ENCODE measurements at places on chromosomes 4 and X.

DNA sequence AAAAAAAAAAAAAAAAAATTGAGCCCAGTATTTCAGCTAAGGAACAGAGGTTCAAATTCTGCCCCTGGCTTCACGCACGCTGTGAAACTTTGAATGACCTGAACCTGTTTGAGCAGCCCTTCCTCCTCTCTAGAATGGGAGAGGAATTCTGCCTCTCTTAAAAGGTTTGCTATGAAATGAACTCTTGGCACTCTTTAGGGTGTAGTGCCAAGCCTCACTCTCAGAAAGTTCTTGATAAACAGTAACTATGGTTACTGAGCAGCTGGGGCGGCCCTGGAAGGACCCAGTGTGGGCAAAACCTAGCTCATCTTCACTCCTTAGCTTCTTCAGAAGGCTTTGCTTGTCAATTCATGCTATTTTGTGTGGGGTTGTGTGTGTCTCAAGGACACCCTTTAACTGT lies 73.7 kb downstream of the GEMIN8 start:
- peak; percentile 4 for DNase-seq

DNA sequence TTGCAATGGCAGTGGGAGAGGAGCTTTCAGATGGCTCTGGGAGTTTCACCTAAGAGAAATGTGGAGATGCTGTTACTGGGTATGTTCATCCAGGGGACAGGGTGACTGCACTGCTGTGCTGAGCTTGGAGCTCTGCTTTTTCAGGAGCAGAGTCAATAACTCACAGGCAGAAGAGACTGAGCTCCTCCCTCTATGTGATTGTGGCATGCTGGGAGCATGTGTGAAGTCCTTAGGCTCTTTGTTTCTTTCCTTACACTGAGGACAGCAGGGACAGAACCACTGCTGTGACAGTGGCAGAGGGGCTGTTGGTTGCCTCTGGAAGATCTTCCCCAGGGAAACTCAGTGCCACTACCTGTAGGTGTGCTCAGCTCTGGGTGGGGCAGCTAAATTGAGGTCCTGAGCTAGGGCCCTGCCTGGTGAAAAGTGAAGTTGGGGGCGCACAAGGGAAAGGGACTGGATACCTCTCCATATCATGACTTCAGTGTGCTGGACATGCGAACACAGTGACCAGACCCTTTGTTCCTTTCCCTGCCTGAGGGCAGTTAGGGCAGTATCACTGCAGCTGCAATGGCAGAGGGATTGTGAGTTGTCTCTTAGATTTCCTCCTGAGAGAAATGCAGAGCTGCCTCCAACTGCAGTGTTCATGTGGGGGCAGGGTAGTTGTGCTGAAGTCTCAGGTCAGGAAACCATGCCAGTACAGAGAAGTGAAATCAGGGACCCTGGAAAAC lies 156.7 kb downstream of the TENT5D start:
- no peak for DNase-seq

DNA sequence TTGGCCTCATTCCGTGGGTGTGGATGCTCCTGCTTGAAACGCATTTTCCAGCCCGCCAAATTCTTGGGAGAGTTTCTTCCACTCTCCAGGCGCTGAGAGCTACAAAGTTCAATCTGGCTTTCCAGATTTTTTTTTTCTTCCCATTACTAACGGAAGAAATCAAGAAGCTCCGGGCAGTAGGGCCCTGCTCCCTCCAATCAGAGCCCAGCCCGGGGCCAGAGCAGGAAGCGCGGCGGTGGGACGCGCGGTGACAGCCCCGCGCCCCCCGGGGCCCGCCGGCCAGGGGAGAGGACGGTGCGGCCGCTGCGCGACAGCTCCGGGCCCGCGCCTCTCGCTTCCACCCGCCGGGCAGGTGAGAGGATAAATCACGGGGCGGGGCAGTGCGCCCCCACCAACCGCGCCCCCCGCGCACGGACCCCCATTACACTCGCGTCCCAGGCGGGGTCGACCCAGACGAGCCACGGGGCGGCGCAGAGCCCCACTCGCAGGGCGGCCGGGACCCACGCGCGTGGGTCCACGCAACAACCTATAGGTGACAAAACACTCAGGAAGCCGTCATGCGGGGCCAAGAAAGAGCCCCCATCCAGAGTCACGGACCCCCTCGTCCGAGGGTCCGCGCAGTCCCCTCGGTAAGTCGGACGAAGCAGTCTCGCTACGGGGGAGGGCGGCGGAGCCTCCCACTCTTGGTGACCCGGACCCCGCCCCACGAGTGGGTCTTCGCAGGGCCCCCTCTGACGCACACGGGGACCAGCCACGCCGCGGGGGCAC lies 868 bp downstream of the AFAP1 start:
- DNase-seq: peak; percentile 58

- DNase-seq: no peak
These were observed 228.0 kb downstream of the MID1IP1 start for GRCh38 chrX:39029221-39029620.

- no peak for DNase-seq
These were observed 475.4 kb upstream of the HS3ST1 start for GRCh38 chr4:11904117-11904535.

GRCh38 chr4:49044270-49044669 lies 58.2 kb downstream of the CWH43 start:
- DNase-seq: no peak

- no peak for DNase-seq
These were observed 66.7 kb downstream of the DGKK start for GRCh38 chrX:50403903-50404302.

- no peak for DNase-seq
These were observed 47.9 kb downstream of the FHL1 start for GRCh38 chrX:136195247-136195646.

- DNase-seq: peak; percentile 59
These were observed 60.7 kb upstream of the S100G start for GRCh38 chrX:16589211-16589610.

GRCh38 chr4:111650146-111650545 lies 495.1 kb upstream of the FAM241A start:
- no peak for DNase-seq

DNA sequence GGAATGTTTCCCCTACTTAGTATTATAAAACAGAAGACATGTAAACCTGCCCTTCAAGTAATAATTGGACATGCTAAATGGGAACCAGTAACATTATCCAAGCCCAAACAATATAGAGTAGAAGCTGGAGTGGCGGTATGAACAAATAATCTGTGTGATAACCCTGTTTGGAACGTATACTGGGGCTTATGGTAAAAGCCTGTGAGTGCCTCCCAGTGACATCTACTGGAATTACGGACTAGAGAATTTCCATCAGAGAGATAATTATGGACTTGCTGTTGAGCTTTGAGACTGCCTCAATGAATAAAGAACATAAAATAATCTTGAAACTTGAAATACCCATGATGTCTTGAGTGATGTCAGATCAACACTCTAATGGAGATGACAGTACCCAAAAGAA lies 406.3 kb upstream of the GRIA3 start:
- no peak for DNase-seq

DNA sequence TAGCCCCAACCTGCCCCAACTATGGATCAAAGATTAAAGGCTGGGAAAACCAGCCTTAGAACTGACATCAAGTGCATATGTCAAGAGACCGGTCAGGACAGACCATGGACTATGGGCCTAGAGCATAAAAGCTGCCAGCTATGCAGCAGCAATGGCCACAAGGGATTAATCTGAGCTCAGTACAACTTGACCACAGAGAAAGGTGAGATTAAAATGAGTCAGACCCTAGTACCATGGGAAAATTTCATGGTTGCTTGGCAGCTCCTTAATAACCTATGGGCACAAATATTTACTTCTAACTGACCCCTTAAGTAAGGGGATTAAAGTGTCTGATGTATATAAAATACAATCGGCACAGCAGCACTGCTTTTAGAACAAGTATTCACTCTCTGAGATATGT lies 54.4 kb downstream of the CBR4 start:
- DNase-seq: no peak

DNA sequence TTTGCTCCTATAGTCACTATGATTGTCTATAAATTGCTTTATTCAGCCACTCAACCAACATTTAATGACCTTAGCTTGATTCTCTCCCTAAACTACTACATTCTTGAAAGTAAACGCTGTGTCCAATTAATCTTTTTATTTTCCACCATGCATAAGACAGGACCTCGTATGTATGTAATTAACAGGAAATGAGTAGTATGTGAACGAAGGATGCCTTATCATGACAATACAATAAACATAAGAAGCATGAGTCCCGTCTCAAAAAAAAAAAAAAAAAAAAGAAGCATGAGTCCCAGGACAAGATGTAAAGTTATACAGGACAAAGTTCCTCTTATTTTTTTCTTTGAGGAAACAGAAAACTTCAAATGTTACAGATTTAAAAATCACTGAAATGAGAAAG lies 92.5 kb downstream of the PPP3CA start:
- no peak for DNase-seq

GRCh38 chrX:14934423-14934822 lies 61.2 kb downstream of the MOSPD2 start:
- no peak for DNase-seq

- peak; percentile 33 for DNase-seq
These were observed 18.5 kb downstream of the AMELX start for GRCh38 chrX:11311706-11312105.

DNA sequence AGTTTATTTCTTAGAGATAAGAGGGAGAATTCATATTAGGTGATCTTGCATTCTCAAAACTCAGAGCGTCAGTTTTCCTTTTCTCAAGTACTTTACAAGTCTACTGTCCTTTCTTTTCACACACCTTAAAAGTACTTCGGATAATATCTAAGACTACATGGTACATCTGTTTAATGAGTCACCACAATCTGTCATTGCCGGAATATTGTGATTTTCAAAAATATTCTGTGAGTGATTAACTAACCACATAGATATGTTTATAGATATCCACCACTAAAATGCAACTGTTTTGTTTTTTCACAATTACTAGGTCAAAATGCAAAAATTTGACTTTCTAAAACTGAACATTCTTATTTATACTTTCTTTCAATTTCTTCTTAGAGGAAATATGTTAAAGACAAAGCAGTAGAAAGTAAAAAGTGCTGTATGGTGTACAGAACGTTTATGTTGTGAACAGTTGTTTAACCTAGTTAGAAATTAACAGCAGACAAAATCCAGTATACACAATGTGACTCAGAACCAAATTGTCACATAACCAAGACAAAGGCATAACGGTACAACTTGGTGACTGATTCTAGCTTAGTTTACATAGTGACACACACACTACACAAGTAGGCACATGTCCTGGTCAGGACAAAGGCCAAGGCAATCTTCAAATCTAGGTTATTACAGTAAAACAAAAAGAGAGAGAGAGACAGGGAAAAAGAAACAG lies 482.9 kb downstream of the NAF1 start:
- no peak for DNase-seq

- DNase-seq: no peak
These were observed 32.4 kb downstream of the CASP3 start for GRCh38 chr4:184616633-184617551.

- no peak for DNase-seq
These were observed 94.3 kb upstream of the FAM47B start for GRCh38 chrX:34848281-34848680.

GRCh38 chr4:159185591-159186023 lies 82.7 kb downstream of the RAPGEF2 start:
- DNase-seq: no peak

GRCh38 chr4:151407466-151408379 lies 1.3 kb upstream of the FHIP1A start:
- DNase-seq: no peak

DNA sequence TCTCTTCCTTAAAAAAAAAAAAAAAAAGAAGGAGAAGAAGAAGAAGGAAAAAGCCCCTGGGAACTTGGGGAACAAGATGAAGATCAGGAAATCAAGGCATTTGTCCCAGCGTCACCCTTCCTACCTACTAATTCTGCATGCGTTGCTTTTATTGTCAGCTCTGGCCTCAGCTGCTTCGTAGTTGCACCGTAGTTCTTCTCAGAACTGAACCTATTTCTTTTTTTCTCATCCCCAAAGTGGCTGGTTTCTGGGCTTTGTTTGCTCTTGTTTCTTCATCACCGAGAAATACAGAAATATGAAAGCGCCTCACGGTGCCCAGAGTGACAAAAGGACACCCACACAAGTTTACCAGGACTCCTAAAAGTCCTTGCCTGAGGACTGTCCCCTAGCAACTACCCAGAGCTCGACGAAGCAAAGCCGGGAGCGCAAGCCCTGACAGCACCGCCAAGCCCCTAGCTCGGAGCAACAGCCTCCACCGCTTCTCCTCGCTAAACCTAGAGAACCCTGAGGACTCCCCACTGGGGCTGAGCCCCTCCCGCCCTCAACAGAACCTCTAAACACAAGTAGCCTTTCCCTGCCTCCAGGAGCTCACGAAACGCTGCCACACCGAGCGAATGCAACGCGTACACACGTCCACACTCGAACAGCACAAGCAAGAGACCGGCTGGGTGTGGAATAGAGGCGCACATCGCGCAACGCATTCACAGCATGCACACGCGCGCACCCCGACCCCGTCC lies 710 bp downstream of the PRKG2 start:
- DNase-seq: peak; percentile 30

DNA sequence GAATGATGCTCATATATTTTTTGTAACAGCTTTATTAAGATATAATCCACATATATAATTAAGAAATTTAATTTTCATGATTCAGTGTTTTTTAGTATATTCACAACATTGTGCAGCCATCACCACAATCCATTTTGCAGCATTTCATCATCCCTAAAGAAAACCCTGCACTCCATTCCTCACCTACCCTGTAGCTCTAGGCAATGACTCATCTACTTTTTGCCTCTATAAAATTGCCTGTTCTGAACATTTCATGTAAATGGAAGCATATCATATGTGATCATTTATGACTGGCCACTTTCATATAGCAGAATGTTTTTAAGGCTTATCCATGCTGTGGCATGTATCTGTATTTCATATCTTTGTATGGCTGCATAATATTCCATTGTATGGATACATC lies 339.9 kb downstream of the MAPK10 start:
- no peak for DNase-seq

GRCh38 chr4:129144755-129145206 lies 48.8 kb downstream of the C4orf33 start:
- DNase-seq: no peak

DNA sequence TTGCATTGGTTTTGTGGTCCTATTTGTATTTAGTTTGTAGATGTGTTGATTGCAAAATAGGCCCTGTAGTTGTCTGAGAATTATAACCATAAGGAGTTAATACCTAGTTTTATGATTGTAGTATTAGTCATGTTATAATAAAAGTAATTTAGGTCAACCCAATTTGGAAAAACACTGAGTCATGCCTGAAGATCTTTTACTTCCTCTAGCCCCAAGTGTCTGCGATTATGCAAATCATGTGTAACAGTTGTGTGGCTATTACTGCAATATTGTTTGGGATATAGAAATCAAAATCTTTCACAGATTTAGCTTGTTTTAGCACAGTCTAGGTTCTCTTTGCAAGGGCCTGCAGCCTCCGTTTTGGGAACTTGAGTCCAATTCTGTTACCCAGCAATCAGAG lies 12.6 kb downstream of the SRD5A3 start:
- DNase-seq: peak; percentile 71

DNA sequence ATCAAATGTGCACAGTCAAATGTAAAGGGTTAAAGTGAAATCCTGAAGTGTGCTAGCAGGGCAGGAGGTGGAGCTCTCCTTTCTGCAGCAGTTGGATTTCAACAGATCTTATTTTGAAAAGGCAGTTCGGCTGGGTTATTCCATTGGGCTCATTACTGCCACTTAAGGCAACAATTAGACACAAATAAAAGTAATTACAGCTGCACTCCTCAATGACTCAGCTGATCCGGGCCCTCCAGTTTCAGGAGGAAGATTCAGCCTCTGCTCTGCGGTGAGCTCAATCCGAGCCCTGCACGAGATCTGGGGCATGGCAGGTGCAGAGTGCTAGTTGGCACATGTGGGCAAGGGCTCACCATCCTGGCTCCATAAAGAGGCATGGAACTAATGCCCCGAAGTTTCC lies 85.4 kb downstream of the PHKA2 start:
- no peak for DNase-seq

GRCh38 chr4:40168070-40168469 lies 28.8 kb upstream of the RHOH start:
- no peak for DNase-seq

- no peak for DNase-seq
These were observed 173.4 kb downstream of the PAPSS1 start for GRCh38 chr4:107546638-107547037.
